Hippocampal formation (tissue), 2 donors: ENCODE measurements at places on chromosomes 1 and 21.
A peak's percentile ranks its signal among the peaks of the same experiment; 100 is the strongest.

DNA sequence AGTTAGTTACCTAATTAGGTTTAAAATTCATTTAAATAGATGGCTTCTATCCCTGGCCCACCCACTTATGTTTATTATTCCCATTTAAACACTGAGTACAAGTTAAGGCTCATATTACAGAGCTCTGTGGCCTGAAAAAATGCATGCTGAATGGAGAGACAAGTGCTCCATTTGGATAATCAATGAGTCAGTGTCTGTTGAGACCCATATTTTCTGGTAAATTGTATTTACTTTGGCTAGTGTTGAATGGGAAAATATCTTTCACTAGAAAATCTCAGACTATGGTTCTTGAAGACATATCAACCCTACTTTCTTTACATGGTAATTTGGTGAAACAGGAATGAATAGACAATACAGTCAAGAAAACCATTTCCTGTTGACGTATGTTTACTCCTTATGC, 356.0 kb downstream of the S1PR1 start:
- DNase-seq = no peak

GRCh38 chr1:150875197-150876118, 941 bp downstream of the ARNT start:
- DNase-seq = peak; percentile 65

GRCh38 chr1:108503062-108503733, 53.1 kb downstream of the NBPF6 start:
- no peak for DNase-seq

DNA sequence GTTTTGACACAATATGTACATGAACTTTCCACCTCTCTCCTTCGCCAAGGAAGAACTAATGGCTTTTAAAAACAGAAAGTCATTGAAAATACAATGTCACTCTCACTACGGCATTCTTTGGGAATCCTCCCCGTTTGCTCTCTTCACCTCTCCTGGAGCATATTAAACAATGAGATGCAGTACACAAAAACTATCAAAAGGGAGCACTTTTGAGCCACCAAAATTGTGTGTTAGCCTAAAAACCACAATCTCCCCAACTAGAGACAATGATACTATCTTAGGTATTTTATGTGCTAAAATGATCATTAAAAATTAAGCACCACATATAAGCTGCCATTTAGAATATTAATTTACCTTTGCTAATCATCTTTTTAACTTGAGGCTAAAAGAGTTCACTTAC, 425.5 kb downstream of the KCTD3 start:
- peak; percentile 40 for DNase-seq

GRCh38 chr1:230163205-230163604, 96.2 kb downstream of the GALNT2 start:
- DNase-seq = no peak

DNA sequence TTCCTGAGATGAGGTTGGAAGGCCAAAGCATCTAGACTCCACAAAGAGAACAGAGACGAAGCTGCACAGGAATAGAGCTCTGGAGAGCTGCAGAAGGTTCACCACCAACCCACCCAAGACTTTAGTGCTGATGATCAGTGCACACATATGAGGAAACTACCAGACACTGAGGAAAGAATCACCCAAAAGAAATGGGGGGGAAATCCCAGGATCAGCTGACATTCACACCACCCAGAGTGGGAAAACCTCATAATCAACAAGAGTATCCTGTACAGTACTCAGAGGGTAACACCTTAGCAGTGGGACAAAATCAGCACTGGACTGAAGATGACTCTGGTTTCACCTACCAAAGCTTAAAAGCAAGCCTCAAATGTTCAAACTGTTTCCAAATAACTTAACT, 36.4 kb downstream of the DENND1B start:
- DNase-seq = no peak
